ENCODE measurements at places on chromosomes 3 and 15. TPM values are rescaled to one million over a fixed set of nuclear protein-coding genes. Genes with fewer than 3 reads are reported as not detected.
A peak's percentile ranks its signal among the peaks of the same experiment; 100 is the strongest.

GRCh38 chr3:177357352-177358090 lies 160.2 kb upstream of the TBL1XR1 start:
- peak overlapping the region; percentile 92 for H3K27ac ChIP-seq
- peak overlapping the region; percentile 68 for H3K4me3 ChIP-seq
- peaks cover 3% of the 10 kb centered on the region for H3K27me3 ChIP-seq
- no peak for DNase-seq

- no peak overlapping the region for H3K27ac ChIP-seq
- peaks cover 4% of the 10 kb centered on the region for H3K27me3 ChIP-seq
- DNase-seq, result no peak
- no peaks in the 10 kb centered on the region for H3K36me3 ChIP-seq
- no peaks in the 10 kb centered on the region for H3K4me1 ChIP-seq
Observed at GRCh38 chr3:12443781-12444522, 40.3 kb upstream of the TSEN2 start.

The RYK gene
- 8.6 TPM for total RNA-seq

The NPAP1 gene
- not detected for total RNA-seq

DNA sequence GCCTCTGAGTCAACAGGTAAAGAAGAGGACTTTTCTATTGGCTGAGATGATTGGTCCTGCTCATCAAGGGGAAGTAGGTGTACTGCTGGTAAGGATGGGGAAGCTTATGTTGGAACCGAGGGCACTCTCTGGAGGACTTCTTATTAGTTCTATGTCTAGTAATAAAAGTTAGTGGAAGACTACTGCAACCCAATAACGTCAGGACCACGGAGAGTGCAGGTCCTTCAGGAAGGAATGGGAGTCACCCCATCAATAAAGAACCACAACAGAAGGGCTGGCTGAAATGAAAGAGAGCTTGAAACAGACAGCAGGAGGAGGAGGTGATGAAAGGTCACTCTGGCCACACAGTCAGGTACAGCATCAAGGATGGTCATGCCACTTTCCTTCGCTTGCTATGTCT lies 68.8 kb upstream of the PRR23E start:
- no peaks in the 10 kb centered on the region for H3K36me3 ChIP-seq
- peaks cover 8% of the 10 kb centered on the region for H3K27me3 ChIP-seq
- no peak overlapping the region for H3K27ac ChIP-seq

DNA sequence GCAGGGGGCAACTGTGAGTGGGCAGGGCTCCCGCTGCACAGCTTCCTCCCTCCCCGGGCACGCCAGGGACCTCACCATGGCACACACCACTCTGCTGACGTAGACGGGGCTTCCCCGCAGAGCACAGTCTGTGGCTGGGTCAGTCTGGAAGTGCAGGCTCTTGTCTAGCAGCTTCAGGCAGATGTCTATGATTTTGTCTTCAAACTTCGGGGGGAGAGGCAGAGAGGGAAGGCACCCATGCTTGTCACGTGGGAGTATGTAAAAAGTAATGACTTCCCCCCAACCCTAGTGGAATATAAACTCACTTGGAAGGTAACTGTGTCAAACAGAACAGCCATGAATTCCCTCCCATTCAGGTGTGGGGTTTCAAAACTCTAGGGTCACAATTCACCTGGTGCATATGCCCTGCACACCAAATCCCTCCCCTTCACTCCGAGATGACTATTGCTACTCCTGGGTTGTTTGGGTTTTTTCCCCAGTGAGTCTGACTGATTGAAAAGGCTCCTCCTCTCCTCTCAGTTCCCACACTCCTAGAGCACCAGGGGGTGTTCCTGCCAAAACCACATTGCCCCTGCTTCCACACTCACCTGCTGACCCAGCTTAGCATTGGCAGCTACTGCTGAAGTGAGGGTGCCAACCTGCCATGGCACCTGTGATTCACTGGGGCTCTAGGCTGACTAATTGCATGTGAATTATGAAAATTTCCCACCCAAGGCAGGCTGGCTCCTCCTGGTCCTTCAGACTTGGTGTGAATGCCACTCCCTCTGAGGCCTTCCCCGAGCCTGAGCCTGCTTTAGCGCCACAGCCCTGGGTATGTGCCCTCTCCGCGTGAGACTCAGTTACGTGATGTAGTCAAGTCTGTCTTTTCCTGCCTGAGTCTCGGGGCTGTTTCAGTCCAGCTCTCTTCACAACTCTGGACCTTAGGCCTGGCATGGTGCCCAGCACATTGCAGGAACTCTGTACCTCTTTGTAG lies 13.0 kb downstream of the TGM5 start:
- peaks cover 54% of the 10 kb centered on the region for H3K4me1 ChIP-seq
- peaks cover 5% of the 10 kb centered on the region for H3K27me3 ChIP-seq
- DNase-seq, result peak; percentile 54
- no peak overlapping the region for H3K27ac ChIP-seq
- H3K36me3 ChIP-seq, result peaks cover 7% of the 10 kb centered on the region

GRCh38 chr3:158790901-158791589 lies 10.8 kb upstream of the MFSD1 start:
- H3K27ac ChIP-seq, result no peak overlapping the region
- peak overlapping the region; percentile 47 for H3K4me3 ChIP-seq
- peak; percentile 50 for DNase-seq
- peaks cover 9% of the 10 kb centered on the region for H3K4me1 ChIP-seq

- no peaks in the 10 kb centered on the region for H3K36me3 ChIP-seq
- peaks cover 5% of the 10 kb centered on the region for H3K4me1 ChIP-seq
- H3K27ac ChIP-seq, result peak overlapping the region; percentile 67
- DNase-seq, result peak; percentile 70
- H3K27me3 ChIP-seq, result peaks cover 73% of the 10 kb centered on the region
Observed at GRCh38 chr3:181709537-181710279, 2.0 kb upstream of the SOX2 start.

DNA sequence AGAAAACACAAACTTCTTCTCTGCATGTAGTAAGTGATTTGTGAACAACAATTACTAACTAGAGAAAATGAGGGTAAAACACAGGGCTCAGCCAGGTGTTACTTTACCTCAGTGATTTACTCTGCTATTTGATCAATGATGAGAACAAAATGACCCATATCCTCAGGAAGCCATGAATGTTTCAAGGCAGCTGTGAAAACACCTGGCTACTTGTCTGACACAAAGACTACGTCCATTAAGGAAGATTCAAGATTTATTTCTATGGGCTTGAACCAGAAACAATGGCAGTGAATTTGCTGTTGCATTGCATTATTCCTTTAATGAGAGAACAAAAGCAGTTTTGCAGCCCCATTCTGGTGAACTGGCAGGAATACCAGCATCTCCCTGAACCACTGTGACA lies 374.6 kb upstream of the ARL6 start:
- H3K4me1 ChIP-seq, result no peaks in the 10 kb centered on the region
- H3K4me3 ChIP-seq, result no peak overlapping the region
- no peaks in the 10 kb centered on the region for H3K36me3 ChIP-seq
- H3K27me3 ChIP-seq, result no peaks in the 10 kb centered on the region
- DNase-seq, result no peak
- H3K27ac ChIP-seq, result no peak overlapping the region

GRCh38 chr3:37562876-37563275 lies 298.8 kb upstream of the CTDSPL start:
- DNase-seq, result no peak
- no peaks in the 10 kb centered on the region for H3K36me3 ChIP-seq
- H3K27me3 ChIP-seq, result no peaks in the 10 kb centered on the region
- no peak overlapping the region for H3K4me3 ChIP-seq
- no peaks in the 10 kb centered on the region for H3K4me1 ChIP-seq

GRCh38 chr15:40059821-40060220 lies 20.8 kb upstream of the SRP14 start:
- H3K27ac ChIP-seq, result no peak overlapping the region
- H3K27me3 ChIP-seq, result no peaks in the 10 kb centered on the region
- no peak overlapping the region for H3K4me3 ChIP-seq
- DNase-seq, result no peak
- H3K36me3 ChIP-seq, result peaks cover 9% of the 10 kb centered on the region

The PCSK6 gene
- total RNA-seq, result 0.44 TPM

The RLBP1 gene
- total RNA-seq, result not detected

DNA sequence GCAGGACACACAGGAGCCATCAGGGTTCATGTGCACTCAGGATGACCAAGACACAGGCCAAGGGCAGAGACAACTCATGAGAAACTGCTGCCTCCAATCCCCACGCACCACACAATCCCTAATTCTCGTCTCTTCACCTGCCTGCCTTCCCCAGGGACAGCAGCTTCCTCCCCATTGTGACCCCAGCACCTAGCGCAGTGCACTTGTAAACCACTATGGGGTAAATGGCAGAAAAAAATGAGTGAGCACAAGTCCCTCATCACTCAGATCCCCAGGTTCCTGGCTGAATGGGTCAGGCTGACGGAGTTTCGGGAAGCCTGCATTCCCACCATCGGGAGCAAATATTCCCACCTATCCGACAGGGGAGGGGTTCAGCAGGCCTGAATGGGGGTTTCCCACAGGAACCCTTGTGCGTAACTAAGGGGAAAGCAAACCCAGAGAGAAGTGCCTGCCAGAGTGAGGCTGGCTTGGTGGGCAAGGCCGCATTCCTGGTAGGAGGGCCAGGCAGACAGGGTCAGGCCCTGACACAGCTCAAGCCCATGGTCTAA lies 18.8 kb downstream of the PLXNB1 start:
- H3K27me3 ChIP-seq, result no peaks in the 10 kb centered on the region
- H3K4me3 ChIP-seq, result no peak overlapping the region

GRCh38 chr3:130853581-130853980 lies 40.3 kb upstream of the ATP2C1 start:
- H3K27me3 ChIP-seq, result peaks cover 44% of the 10 kb centered on the region
- no peak overlapping the region for H3K4me3 ChIP-seq
- peaks cover 6% of the 10 kb centered on the region for H3K36me3 ChIP-seq

GRCh38 chr15:41789236-41789635 lies 15.0 kb downstream of the MAPKBP1 start:
- H3K36me3 ChIP-seq, result peaks cover 2% of the 10 kb centered on the region
- H3K27ac ChIP-seq, result no peak overlapping the region
- DNase-seq, result no peak
- no peaks in the 10 kb centered on the region for H3K27me3 ChIP-seq
- H3K4me3 ChIP-seq, result no peak overlapping the region

- H3K27me3 ChIP-seq, result peaks cover 27% of the 10 kb centered on the region
- H3K4me3 ChIP-seq, result no peak overlapping the region
- peaks cover 9% of the 10 kb centered on the region for H3K4me1 ChIP-seq
- no peak for DNase-seq
- peaks cover 1% of the 10 kb centered on the region for H3K36me3 ChIP-seq
Observed at GRCh38 chr15:100704281-100705055, 102.1 kb downstream of the ASB7 start.

The CASR gene
- total RNA-seq, result not detected

- H3K27me3 ChIP-seq, result no peaks in the 10 kb centered on the region
- peak; percentile 47 for DNase-seq
- H3K4me3 ChIP-seq, result peak overlapping the region; percentile 69
Observed at GRCh38 chr3:196273655-196274054, 13.9 kb downstream of the PCYT1A start.

- no peaks in the 10 kb centered on the region for H3K27me3 ChIP-seq
- no peak for DNase-seq
- H3K4me1 ChIP-seq, result peaks cover 3% of the 10 kb centered on the region
- H3K4me3 ChIP-seq, result no peak overlapping the region
- H3K27ac ChIP-seq, result no peak overlapping the region
Observed at GRCh38 chr3:70383360-70383831, 71.0 kb upstream of the MDFIC2 start.

- peak; percentile 51 for DNase-seq
- H3K27me3 ChIP-seq, result no peaks in the 10 kb centered on the region
- peak overlapping the region; percentile 90 for H3K4me3 ChIP-seq
- peaks cover 18% of the 10 kb centered on the region for H3K36me3 ChIP-seq
Observed at GRCh38 chr3:183554377-183554776, 1.1 kb downstream of the KLHL6 start.

The CACNA1D gene
- 1.5 TPM for total RNA-seq

DNA sequence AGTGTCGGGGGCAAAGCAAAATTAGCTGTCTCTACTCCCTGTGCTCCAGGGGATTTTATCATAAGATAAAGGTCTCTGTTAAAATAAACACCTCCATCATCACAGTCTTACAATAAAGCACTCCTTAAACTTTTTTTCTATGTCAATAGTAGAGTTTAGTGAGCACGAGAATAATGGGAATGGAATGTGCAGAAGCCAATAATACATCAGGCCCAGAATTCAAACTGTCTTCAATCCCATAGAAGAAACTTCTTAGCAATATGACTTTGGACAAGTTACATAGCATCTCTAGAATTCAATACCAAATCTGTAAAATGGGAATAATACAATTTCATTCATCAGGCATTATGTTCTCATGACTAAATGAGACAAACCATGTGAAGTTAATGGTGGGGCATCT lies 49.0 kb upstream of the EPHA3 start:
- no peak for DNase-seq
- H3K36me3 ChIP-seq, result no peaks in the 10 kb centered on the region
- H3K27ac ChIP-seq, result no peak overlapping the region
- H3K4me1 ChIP-seq, result no peaks in the 10 kb centered on the region
- no peaks in the 10 kb centered on the region for H3K27me3 ChIP-seq
- H3K4me3 ChIP-seq, result no peak overlapping the region
